Ovary (tissue), 10 donors: ENCODE measurements at places on chromosomes 2 and 18. TPM values are rescaled to one million over a fixed set of nuclear protein-coding genes. Genes with fewer than 3 reads are reported as not detected.

DNA sequence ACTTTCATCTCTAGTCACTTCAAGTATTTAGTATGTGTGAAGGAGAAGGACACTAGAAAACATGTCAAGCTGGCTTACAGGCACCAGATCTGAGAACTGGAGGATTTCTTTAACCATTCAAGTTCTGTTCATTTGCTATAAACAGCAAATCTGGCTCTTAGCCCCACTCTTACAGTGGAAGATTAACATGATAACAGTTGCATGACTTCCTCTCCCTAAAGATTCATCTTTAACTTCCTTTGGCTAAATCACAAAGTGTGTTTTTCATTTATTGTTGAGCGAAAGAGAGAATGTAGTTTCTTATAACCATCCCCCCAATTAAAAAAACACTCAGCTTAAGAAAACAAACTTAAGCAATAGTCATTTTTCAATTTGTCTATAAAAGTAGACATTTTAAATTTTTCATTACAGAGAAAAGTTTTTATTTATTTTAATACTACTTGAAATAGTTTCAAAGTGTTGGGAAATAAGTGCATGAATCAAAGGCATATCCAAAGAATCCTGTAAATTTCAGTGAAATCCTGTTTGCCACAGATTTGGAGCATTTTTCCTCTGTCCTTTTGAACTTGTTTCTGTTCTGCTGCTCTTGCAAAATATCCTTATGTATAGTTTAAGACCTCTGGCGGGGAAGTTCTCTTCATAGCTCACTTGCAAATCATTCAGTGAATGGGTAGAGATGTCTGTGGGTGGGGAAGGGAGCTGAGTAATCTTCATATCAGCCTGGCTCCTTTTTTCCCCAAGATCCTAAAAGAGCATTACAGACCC lies 241.0 kb upstream of the RBBP8 start:
- DNase-seq = no peak
- peaks cover 2% of the 10 kb centered on the region for H3K4me1 ChIP-seq
- H3K4me3 ChIP-seq = no peak overlapping the region
- H3K36me3 ChIP-seq = no peaks in the 10 kb centered on the region

- no peak for DNase-seq
- no peaks in the 10 kb centered on the region for H3K27me3 ChIP-seq
- no peak overlapping the region for H3K27ac ChIP-seq
- H3K4me1 ChIP-seq = no peaks in the 10 kb centered on the region
- no peak overlapping the region for H3K4me3 ChIP-seq
Measured at GRCh38 chr2:54757500-54757899, 34.0 kb downstream of the EML6 start.

- H3K4me3 ChIP-seq = no peak overlapping the region
- H3K27me3 ChIP-seq = no peaks in the 10 kb centered on the region
- H3K36me3 ChIP-seq = no peaks in the 10 kb centered on the region
- DNase-seq = no peak
- no peak overlapping the region for H3K27ac ChIP-seq
Measured at GRCh38 chr2:9573013-9573720, 17.5 kb upstream of the ADAM17 start.

GRCh38 chr2:202669841-202670240 lies 35.1 kb downstream of the FAM117B start:
- no peak overlapping the region for H3K4me3 ChIP-seq
- H3K4me1 ChIP-seq = peaks cover 6% of the 10 kb centered on the region
- H3K27ac ChIP-seq = no peak overlapping the region
- no peaks in the 10 kb centered on the region for H3K36me3 ChIP-seq
- DNase-seq = no peak

- H3K27ac ChIP-seq = no peak overlapping the region
- H3K4me3 ChIP-seq = no peak overlapping the region
- no peaks in the 10 kb centered on the region for H3K4me1 ChIP-seq
Measured at GRCh38 chr18:66759050-66759828, 155.3 kb upstream of the CDH19 start.

DNA sequence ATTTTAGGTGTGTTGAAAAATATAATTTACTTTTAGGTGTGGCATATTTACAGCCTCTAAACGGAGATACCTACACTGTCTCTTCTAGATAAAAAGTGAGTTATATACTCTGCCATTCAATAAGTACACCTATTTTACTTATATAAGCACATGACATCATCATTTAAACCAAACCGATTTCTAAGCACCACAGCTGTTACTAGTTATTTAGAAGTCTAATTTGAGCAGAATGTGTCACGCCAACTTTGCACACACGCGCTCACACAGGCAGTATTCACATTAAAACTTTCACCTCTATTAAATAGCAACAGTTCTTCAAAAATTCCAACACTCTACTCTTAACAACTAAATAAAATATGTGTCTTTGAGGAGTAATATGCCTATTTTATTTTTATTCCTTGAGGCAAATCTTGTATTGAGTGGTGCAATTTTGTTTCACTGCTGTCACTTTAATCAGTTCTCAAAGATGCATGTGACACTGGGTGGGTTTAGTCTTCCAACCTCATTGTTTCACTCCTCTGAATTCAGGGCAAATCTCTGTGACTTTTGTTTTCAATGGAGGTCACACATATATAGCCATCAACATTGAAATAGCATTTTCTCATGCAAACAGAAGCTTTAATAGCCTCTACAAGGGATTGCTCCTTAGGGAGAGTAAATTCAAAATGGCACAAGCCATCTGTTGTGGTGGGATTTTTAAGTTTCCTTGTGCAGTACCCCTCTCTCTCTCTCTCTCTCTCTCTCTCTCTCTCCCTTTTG lies 721.0 kb downstream of the PLCL1 start:
- H3K4me3 ChIP-seq = no peak overlapping the region
- H3K4me1 ChIP-seq = no peaks in the 10 kb centered on the region
- DNase-seq = no peak
- no peak overlapping the region for H3K27ac ChIP-seq
- H3K27me3 ChIP-seq = no peaks in the 10 kb centered on the region
- H3K36me3 ChIP-seq = no peaks in the 10 kb centered on the region

DNA sequence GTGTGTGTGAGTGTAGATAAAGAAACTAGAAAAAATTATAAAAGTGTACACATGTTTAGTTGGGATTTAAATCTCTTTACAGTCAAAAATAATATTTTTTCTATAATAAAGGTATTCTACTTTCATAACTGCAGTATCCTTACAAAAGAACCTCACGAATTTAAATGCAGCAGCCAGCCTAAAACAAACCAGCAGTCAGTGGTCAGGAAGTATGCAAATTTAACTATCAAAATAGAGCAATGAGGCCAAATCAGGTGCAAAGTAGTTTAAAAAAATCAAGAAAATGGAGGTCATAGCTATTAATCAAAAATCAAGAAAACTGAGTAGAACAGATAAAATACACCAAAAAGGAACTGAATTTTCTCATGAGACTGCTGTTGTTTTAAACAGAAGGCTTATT lies 407.1 kb downstream of the CDH19 start:
- DNase-seq = no peak
- H3K36me3 ChIP-seq = no peaks in the 10 kb centered on the region
- H3K4me1 ChIP-seq = no peaks in the 10 kb centered on the region
- no peaks in the 10 kb centered on the region for H3K27me3 ChIP-seq
- H3K4me3 ChIP-seq = no peak overlapping the region

GRCh38 chr2:80280598-80280997 lies 24.0 kb downstream of the LRRTM1 start:
- H3K36me3 ChIP-seq = no peaks in the 10 kb centered on the region
- no peak for DNase-seq
- H3K27me3 ChIP-seq = no peaks in the 10 kb centered on the region
- no peaks in the 10 kb centered on the region for H3K4me1 ChIP-seq

- no peaks in the 10 kb centered on the region for H3K4me1 ChIP-seq
- H3K27ac ChIP-seq = no peak overlapping the region
- no peak for DNase-seq
- H3K4me3 ChIP-seq = no peak overlapping the region
Measured at GRCh38 chr2:73117441-73117840, 4.7 kb upstream of the RAB11FIP5 start.

GRCh38 chr2:188884046-188884445 lies 90.1 kb upstream of the COL3A1 start:
- no peaks in the 10 kb centered on the region for H3K27me3 ChIP-seq
- no peaks in the 10 kb centered on the region for H3K36me3 ChIP-seq
- H3K4me1 ChIP-seq = no peaks in the 10 kb centered on the region
- H3K27ac ChIP-seq = no peak overlapping the region

GRCh38 chr2:11903085-11903606 lies 156.7 kb downstream of the LPIN1 start:
- H3K4me3 ChIP-seq = no peak overlapping the region
- no peaks in the 10 kb centered on the region for H3K36me3 ChIP-seq
- no peaks in the 10 kb centered on the region for H3K27me3 ChIP-seq
- no peaks in the 10 kb centered on the region for H3K4me1 ChIP-seq
- DNase-seq = no peak
- H3K27ac ChIP-seq = no peak overlapping the region

DNA sequence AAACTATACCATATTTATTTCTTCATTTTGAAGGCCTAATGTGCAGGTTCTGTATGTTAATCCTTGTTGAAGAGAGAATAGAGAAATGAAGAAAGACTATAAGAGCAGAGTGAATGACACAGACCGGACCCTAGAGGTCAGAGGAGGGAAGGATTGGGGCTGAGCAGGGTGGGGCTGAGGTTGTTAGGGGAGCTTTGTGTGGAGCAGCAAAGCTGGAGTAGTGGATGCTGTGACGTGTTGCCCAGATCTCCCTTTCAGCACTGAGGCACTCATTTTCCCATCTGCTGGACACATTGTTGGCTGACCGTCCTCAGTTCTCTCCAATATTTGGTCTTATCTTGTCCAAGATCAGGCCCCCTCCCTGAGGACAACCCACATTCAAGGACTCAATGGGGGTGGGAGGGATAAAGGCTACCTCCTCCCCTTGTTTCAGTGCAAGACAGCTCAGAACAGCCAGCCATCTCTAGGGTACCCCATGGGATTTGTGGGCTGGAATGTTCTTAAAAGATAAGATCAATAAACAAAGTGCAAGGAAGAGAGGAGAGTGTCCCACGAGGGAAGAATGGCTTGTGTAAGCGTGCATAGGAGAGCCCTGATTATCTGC lies 143.6 kb downstream of the TDRD15 start:
- H3K36me3 ChIP-seq = no peaks in the 10 kb centered on the region
- no peak for DNase-seq
- H3K4me3 ChIP-seq = no peak overlapping the region
- H3K4me1 ChIP-seq = peaks cover 17% of the 10 kb centered on the region

DNA sequence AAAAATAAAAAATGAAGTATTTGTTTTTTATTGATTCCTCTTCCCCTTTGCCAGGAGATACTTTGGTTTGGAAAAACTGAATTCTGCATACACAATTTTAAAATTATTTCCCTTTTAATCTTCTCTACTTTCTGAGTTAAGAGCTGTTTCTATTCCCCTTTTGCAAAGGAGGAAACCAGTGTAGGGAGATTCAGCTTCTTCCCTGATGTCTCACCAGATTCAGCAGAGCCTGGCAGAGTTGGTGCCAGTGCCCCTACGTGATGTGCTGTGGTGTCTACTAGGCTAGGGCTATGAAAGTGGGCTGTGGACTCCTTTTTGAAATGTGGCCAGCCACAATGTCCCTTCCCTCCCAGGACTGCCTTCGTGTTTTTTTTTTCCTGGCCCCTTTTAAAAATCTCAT lies 2.4 kb downstream of the RPE start:
- H3K27ac ChIP-seq = no peak overlapping the region
- H3K4me1 ChIP-seq = peaks cover 7% of the 10 kb centered on the region
- no peaks in the 10 kb centered on the region for H3K36me3 ChIP-seq
- H3K4me3 ChIP-seq = no peak overlapping the region
- DNase-seq = no peak

- DNase-seq = no peak
- H3K4me3 ChIP-seq = peak overlapping the region; percentile 17
- H3K4me1 ChIP-seq = peaks cover 4% of the 10 kb centered on the region
- H3K27me3 ChIP-seq = no peaks in the 10 kb centered on the region
- no peak overlapping the region for H3K27ac ChIP-seq
- no peaks in the 10 kb centered on the region for H3K36me3 ChIP-seq
Measured at GRCh38 chr2:136116151-136116812, 1.7 kb downstream of the CXCR4 start.

GRCh38 chr2:120389036-120389391 lies 43.1 kb downstream of the INHBB start:
- no peaks in the 10 kb centered on the region for H3K27me3 ChIP-seq
- no peaks in the 10 kb centered on the region for H3K36me3 ChIP-seq
- no peak overlapping the region for H3K27ac ChIP-seq
- H3K4me1 ChIP-seq = no peaks in the 10 kb centered on the region
- no peak overlapping the region for H3K4me3 ChIP-seq

- no peak overlapping the region for H3K27ac ChIP-seq
- no peak for DNase-seq
- peaks cover 3% of the 10 kb centered on the region for H3K4me1 ChIP-seq
Measured at GRCh38 chr18:495017-495416, 5.5 kb downstream of the COLEC12 start.

GRCh38 chr2:239910851-239911640 lies 114.1 kb downstream of the NDUFA10 start:
- H3K27ac ChIP-seq = no peak overlapping the region
- H3K4me1 ChIP-seq = no peaks in the 10 kb centered on the region
- no peak overlapping the region for H3K4me3 ChIP-seq

GRCh38 chr18:37956902-37957301 lies 391.3 kb upstream of the CELF4 start:
- H3K4me3 ChIP-seq = no peak overlapping the region
- no peaks in the 10 kb centered on the region for H3K4me1 ChIP-seq

DNA sequence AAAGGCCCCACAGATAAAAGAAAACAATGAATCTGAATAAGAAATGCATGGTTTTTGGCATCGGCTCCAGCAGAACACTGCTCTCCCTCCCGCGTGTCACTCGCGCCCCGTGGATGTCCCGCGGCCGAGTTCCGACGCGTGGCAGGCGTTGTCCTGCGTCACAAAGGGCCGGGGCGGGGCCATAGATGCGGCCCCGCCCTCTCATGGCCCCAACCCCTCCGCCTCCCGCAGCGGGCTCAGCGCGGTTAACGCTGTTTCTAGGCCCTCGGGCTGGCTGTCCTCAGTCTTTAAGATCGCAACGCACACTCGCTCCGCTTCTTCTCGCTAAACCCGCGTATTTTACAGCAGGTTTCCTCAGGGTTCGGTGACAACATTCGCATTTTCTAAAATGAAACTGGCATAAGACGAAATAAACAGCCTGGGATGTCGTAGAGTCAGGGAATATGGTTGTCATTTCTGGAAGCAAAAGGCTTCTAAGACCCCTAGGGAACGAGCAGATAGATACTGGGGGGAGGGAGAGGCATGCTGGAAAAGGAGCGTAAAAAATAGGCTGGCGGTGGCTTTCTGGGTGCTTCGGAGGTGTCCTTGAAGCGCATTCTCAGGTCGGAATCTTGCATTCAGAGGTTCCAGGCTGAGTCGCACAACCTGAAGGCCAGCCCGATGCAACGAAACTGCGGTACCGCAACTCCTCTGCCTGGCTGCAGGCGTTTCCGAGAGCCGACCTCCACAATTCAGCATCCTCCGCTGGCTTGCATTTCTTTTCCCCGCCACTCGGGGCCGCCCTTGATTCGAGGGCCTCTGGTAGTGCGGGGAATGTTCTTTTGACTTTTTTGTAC lies at the start of gene FKBP7:
Gene FKBP7, minus strand, starts transcription at position 162 of the 836 bp plus-strand sequence. Its CDS starts 101 bp downstream, at position 61.
- peak within 1 kb of the TSS; percentile 92 for H3K4me3 ChIP-seq
- peak within 1 kb of the TSS; percentile 91 for H3K27ac ChIP-seq

CD226 gene
- total RNA-seq = 0.83 TPM

PROKR1 gene
- total RNA-seq = not detected

UGT1A6 gene
- total RNA-seq = not detected

PARD3B gene
- 21.4 TPM for total RNA-seq

DPYSL5 gene
- not detected for total RNA-seq

TDRD15 gene
- 0.23 TPM for total RNA-seq

UBE2F gene
- 21.1 TPM for total RNA-seq

AQP12B gene
- 0.18 TPM for total RNA-seq

ZNF892 gene
- 3.0 TPM for total RNA-seq

GPATCH11 gene
- 5.6 TPM for total RNA-seq

GPR75 gene
- total RNA-seq = 2.4 TPM
